ENCODE measurements at places on chromosomes 6 and 20.
A peak's percentile ranks its signal among the peaks of the same experiment; 100 is the strongest.

DNA sequence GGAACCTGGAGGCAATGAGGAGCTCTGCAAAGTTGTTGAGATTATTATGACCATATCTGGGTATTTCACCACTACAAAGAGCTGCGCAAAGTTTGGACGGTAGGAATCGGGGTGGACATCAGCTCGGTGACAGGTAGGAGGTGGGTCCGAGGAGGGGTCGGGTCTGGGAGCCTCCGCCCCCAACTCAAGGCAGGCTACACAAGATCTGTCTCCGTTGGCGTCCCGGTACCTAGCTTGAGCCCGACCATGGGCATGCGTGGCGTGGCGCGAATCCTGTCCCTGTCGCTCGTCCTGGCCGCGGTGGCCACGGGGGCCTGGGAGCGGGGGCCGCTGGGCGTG, 40.2 kb upstream of the ZNFX1 start:
- DNase-seq = no peak

DNA sequence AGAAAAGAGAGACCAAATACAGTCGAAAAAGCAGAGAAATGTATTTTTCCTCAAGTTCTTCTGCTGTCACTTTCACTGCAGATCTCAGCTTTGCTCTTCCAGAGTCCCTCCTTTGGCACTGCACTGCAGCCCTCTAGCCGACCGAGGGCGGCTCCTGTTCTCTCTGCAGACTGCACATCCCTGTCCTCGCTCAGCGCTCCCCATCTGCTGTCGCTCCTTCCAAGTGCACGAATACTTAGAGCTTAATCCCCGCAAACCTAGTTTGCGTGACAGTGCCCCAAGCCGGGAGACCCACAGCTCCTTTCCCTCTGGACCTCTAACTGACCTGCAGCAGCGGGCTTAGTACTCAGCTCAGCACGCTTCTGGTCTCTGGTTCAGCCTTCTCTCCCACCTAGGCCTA, 15.2 kb downstream of the RPP21 start:
- no peak for DNase-seq

DNA sequence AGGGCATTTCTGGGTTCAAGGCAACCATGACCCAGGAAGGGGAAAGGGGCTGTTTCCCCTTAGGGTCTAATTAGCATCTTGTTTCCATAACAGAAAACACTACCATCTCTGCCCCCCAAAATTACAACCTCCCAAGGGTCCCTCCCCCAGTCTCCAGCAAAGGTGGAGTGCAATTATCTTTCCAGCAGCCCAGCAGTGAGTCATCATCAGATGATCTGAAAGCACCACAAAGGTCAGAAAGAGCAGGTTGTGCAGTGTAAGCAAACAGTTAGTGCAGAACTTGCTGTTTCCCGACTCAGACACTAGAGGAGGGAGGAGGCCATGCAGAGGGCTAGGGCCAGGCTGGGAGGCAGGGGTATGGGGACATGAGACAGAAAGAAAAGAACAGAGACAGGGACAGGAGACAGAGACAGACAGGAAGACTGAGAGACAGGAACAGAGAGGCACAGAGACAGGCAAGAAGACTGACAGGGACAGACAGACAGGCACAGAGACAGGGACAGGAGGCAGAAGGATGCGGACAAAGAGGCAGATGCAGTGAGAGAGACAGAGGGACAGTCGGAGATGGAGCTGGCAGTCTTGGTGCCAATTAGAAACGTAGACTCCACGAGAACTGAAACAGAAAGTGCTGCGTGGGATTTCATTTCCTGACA, 62.5 kb downstream of the PYGB start:
- peak; percentile 67 for DNase-seq

DNA sequence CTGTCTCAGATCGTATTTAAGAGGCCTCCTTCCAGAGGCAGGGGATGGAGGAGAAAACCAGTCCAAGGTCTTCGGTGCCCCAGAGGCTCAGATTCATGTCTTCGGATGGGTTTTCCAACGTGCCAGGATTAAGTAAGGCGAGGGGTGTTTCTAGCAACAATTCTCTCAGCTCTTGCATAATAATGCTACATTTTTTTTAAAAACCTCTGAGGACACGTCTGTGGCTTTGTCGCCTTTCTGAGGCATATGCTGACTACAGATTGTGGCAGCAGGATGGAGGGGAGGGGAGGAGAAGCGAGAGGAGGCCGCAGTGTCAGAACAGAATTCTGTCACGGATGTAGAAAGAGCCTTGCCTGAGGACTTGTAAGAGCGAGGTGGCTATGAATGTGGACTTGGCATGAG, 17.7 kb upstream of the CCDC167 start:
- no peak for DNase-seq

DNA sequence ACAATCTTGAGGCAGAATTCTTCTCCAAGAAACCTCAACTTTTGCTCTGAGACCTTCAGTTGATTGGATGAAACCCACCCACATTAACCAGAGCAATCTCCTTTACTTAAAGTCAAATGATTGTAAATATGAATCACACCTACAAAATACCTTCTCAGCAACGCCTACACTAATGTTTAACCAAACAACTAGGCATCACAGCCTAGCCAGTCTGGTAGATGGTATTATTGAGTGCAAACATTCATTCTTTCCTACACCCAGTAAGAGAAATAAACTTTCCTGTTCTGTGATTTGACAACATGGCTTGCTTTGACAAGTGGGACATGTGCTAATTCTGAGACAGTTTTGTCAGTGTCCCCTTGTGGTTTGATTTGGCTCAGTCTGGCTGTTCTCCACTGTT, 252.2 kb downstream of the HACE1 start:
- DNase-seq = no peak
